ENCODE measurements at places on chromosomes 2 and 18. TPM values are rescaled to one million over a fixed set of nuclear protein-coding genes. Genes with fewer than 3 reads are reported as not detected.

Gene ALPP
- not detected for total RNA-seq

Gene CPO
- total RNA-seq, result not detected

Gene SCN7A
- not detected for total RNA-seq

Gene CTLA4
- total RNA-seq, result 98.1 TPM

Gene BCL11A
- total RNA-seq, result not detected

Gene BAZ2B
- total RNA-seq, result 9.8 TPM

Gene CXCR1
- 2.7 TPM for total RNA-seq

Gene CARF
- 11.9 TPM for total RNA-seq

Gene STPG4
- total RNA-seq, result 0.13 TPM

Gene ZBTB7C
- total RNA-seq, result 0.95 TPM
